Muscle of leg (tissue), 16 donors: ENCODE measurements at places on chromosomes 12 and 14.

- no peak for DNase-seq
Measured at GRCh38 chr14:106489112-106489881, 962.9 kb downstream of the TMEM121 start.

GRCh38 chr14:42556551-42556950, 949.9 kb downstream of the LRFN5 start:
- peak; percentile 33 for DNase-seq

- DNase-seq: no peak
Measured at GRCh38 chr12:62748941-62749468, 185.9 kb downstream of the PPM1H start.

DNA sequence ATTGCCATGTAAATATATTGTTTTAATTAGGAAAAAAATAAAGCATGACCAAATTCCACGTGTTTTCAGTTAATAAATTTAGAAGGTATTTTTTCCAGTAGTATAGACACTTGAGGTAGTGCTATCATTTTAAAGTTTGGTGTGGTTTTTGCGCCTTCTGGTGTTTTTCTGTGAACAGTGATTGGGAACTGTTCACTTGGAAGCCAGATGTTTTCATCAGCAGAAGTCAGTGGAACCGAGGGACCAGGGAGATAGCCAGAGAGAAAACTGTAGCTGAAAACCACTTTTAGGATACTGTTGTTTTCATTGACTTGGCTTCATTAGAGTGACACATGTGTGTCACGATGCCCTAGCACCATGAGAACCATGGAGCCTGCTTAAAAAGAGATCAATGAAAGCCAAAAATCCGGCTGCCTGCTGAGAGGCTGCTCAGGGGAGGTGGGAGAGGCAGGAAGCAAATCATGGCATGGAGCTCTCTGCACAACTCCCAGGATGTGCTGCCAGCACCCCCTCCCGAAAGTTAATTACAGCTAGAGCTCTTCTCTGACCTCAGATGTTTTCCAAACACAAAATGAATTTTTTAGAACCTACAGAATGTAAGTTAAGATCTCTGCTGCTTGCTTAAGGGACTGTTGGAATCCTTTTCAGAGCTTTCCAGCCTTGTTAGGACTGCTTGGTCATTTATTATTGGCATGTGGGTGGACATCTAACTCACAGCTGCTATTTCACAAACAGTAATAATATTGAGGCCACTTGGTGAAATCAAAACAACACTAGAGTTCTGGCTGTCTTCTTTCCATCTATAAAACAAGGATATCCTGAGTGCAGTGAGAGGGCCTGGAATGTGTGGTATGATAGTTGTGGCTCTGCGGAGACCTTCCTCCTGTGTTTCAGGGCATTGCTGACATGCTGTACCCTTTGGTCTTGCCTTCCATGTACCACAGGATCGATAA, 192.3 kb downstream of the ANO4 start:
- peak; percentile 46 for DNase-seq

DNA sequence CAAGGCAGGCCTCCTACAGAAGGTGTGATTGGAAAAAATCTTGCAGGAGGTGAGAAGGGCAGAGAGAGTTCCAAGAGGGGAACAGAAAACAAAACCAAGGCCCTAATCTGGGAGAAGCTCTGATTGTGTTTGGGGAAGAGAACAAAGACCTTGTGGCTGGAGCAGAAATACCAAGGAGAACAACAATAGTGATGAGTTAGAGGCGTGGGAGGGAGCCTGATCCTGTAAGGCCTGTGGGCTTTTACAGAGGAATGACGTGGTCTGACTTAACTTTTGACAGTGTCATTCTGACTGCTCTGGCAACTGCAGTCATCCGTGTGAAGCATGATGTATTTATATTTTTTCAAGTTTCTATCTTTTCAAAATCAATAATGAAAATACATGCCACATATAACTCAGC, 200.6 kb downstream of the ANO4 start:
- no peak for DNase-seq

DNA sequence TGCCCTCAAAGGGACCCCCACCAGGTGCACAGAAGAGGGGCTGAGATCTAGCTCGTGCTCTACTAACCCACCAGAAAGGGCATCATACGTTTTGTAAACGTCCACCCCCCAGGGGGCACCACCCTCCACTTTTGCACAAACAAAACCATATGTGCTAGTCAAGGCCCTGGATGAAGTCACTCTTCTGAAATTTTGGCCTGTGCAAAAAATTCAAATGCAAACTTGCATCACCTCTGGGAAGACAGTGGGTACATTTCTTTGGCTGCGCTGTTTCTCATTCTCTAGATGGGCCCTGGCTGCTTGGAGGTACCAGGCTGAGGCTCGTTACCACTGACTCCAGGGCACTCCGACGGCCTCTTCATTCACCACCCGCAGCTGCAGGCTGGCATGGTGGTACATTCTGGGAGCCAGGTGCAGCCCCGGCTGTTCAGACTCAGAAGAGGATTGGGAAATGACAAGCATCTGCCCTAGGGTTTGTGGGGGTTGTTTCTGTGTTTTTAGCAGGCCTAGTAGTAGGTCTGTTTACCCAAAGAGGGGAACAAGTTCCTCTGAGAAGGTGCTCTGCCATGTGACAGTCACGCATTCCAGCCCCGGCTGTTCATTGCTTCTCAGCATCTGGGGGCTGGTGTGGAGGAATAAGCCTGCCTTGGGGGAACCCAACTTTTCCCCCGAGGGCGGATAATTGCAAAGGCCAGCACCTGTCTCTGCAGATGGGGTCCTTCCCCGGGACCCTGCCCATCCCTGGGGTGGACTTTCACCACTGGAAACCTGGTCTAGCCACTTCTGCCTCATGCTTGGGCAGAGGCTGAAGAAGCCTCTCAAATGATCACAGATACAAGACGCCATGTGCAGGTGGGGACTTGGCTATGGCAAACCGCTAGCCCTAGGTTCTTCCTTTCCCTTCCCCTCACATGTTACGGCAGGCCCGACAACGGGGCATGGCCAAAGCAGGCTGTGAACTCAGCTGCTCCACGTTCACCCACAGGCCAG, 147.6 kb downstream of the DPF3 start:
- DNase-seq: no peak

DNA sequence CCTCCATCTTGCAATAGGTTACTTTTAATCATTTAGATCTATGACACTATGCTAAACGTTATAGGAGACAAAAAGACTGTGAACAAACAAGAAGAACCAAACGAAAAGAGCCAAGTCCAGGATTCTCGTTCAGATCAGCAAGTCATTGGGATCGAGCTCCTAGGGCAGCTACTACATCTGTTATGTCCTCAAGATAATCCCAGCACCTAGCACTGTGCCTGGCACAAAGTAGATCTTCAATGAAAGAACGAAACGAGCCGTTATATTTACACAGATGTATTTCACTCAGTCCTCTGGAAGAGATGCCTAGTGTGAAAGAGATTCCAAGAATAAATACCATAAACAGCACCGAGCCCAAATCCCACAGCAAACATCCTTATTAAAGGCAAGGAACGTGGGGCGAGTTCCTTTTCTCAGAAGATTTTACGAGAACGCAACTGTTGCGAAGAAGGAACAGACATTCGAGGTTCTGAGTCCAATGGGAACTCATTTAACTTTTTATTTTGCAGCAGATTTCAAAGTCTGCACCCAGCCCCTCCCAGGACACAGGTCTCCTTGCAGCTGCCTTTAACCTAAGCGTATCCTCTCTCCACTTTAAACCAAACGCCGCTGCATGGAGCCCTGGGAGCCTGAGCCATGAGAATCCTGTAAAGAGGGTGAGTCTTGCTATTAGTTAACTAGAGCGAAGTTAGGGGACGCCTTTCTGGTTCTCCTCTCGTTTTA, 544 bp upstream of the TDP1 start:
- DNase-seq: no peak

GRCh38 chr12:88132392-88132791, 9.5 kb downstream of the CEP290 start:
- no peak for DNase-seq

DNA sequence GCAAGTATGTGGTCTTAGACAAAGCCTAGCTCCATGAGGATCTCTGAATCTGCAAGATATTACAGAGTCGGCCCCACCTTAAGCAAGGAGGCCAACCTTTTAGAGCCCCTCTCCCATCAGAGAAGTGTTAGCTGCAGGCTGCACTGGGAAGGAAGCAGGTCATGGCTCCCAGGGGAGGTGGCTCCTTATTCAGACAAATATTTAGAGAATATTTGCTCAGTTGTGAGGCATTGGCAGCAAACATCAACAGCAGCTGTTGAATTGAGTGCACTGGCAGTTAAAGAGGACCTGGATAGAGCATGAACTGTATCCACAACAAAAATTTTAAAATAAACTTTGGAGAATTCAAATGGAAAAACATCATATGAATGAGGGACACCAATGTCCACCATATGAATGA, 44.7 kb downstream of the FSCB start:
- peak; percentile 63 for DNase-seq

GRCh38 chr12:131747276-131748177, 36.6 kb downstream of the SFSWAP start:
- no peak for DNase-seq

GRCh38 chr12:32230613-32230993, 124.0 kb downstream of the BICD1 start:
- DNase-seq: no peak

- DNase-seq: peak; percentile 6
Measured at GRCh38 chr14:62768753-62769152, 276.5 kb downstream of the KCNH5 start.

- DNase-seq: peak; percentile 30
Measured at GRCh38 chr14:30803185-30803584, 71.2 kb upstream of the COCH start.

DNA sequence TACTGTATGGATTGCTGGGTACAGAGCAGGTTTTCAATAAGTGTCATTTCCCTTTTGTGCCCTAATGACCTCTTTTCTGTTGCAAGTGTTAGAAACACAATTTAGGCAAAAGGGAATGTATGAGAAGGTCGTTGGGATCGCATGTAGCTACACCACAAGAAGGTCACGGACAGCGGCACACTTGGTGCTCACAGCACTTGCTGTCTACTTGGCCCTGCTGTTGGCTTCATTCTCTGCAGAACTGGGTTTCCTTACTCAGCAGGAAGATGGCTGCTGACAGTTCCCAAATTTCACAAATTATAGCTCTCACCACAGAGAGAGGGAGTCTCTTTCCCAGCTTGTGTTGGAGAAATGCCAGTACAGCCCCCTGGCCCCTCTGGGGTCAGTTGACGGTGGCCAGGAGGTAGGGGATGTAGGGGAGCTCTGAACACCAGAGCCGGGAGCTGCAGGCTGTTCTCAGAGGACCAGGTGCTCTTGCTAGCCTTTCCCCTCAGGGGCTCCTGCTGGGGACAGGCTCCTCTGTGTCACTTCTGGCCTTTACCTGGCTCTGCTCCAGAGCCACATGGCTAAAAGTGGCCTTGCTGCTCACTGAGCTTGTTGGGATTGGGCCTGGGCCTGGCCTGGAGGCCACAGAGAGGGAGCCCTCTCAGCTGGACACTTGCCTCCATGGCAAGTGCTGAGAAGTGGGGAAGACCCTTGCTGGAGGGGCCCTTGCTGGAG, 50.9 kb upstream of the BCL7A start:
- DNase-seq: peak; percentile 21

DNA sequence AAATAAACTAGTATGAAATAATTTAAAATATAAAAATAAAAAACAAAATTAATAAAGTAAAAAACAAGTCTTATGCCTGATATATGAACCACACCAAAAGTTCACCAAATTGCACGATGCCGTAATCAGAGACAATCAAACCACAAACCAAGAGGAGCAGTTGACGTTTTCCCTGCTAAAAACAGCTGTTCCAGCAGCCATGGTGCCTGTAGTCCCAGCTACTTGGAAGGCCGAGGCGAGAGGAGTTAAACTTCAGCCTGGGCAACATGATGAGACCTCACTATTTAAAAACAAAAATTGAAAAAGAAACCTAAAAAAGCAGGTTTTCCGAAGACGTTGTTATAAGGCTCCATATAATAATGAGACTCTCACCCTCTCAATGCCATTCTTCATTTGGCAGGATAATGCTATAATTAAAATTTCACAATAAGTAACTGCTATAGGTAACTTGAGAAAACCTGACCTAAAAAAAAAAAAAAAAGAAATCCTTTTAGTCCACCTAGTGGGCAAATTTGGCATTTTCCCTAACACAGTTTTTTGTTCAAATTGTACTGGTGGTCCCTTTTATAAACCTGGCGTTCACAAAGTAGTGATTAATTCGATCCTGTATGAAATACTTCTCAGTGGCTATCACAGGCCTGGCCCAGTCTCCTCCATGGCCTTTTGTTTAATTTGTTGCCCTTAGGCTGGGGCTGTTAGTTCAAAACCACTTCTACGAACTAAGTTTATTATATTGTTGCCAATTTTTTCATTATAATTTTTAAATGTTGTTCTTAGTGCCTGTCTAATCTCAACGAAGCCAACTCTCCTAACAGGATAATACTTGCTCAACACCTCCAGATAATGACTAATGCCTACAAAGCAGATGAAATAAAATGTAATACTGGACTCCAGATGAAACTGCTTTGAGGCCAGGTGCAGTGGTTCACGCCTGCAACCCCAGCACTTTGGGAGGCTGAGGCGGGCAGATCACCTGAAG, 62.1 kb downstream of the TNFAIP2 start:
- peak; percentile 55 for DNase-seq

DNA sequence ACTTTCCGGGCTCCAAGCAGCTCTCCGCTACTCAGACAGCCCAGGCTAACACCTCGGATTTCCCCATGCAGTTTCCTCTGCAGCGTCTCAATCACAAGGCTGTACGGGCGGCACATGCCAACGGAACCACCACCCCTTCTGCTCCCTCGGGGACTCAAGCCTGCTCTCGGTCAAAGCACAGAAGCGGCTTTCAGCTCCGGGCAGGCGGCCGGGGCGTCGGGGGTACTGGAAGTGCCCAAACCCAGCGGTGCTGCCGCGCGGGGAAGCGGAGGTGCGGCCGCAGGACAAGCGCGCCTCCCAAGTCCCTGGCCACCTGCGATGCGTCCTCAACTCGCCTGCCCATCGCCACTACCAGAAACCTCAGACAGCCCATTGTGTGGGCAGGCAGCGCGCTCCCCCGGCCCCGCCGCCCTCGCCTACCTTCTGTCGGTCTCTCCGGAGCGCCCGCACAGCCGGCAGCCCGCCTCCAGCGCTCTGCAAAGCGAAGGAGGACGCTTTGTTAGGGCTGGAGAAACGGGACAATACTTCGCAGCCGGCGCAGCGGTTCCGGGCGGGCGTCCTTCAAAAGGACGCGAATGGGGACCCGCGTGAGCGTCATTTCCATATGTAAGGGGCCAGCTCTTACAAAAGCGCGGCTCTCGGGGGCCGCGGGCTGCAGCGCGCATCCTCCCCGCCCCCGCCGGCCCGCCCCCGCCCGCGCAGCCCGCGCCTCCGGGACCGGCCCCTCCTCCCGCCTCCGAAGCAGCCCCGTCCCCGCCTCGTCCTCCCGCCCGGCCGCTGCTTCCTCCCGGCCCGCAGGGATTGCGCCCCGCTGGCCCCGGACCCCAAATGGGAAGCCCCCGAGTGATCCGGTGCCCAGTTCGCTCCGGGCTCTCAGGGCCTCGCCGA, 674 bp downstream of the NIN start:
- peak; percentile 74 for DNase-seq

DNA sequence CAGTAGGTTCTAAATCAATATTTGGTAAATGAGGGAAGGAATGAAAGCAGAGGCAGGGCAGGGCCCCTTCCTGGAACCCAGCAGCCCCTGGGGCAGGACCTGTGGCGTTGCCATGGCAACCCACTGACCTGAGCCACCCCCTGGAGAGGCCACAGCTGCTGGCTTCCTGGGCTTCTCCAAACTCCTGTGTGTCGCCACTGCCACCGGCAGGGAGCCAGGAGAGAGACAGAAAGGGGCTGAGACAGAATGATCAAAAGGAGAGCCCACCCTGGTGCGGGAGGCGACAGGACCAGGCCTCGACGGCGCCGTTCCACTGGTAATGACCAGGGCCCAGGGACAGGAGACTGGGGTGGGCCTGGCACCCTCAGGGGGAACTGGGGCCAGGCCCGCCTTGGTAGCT, 18.2 kb downstream of the RFX4 start:
- no peak for DNase-seq
